NCI-H2171 (cell line): ENCODE measurements at places on chromosomes 1 and 21.

DNA sequence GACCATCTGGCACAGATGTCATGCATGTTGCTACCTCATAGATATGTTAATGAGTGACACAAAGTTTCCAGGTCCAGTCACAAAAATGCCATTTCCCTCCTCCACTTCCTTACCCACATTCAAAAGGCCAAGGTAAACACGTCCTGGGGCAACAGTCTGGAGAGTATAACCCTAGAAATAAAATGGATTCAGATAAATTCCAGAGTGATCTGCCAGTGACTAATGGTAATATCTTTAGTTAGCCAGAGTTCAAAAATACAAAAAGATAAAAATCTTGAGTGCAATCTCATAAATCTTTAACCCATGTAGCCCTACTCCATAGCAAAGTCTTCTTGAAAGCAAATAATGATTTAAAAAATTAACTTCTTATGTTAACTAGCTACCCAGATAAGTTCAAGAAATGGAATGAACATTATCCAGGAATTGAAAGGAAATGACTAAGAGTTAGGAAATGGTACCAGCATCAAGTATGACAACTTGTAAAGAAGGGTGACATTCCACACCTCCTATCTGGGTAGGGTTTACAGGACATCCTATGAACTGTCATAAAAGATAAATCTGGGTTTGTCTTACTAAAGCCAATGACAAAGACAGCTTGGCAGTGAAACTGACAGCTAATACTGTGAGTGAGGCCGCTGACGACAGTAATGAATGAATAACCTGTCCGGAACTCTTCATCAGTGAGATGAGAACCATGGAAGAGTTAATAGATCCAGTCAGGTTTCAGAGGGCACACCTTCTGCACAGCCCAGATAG is 18.1 kb downstream of the RGS2 start:
- no peak for DNase-seq

DNA sequence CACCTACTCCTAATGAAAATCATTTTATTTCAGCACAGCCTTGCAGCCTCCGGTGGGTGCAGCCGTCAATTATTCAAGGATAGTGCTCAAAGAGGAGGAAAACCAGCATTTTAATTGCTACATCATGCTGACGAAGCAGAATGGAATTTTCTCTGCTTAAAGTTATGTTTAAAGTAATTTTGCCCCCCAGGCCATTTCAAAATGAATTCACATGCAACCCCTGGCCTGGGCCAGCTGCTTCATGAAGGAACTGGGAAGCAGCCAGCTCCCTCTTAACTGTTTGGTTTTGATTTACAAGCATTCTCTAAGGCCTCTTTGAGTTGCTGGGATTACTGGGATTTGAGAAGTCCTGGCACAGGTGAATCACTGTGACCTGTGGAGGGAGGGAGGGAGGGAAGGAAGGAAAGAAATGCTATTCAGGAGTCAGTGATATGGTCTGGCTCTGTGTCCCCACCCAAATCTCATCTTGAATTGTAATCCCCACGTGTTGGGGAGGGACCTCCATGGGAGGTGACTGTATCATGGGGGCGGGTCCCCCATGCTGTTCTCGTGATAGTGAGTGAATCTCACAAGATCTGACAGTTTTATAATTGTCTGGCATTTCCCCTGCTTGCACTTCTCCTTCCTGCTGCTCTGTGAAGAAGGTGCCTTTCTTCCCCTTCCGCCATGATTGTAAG is 66.0 kb downstream of the PGBD5 start:
- no peak for DNase-seq

DNA sequence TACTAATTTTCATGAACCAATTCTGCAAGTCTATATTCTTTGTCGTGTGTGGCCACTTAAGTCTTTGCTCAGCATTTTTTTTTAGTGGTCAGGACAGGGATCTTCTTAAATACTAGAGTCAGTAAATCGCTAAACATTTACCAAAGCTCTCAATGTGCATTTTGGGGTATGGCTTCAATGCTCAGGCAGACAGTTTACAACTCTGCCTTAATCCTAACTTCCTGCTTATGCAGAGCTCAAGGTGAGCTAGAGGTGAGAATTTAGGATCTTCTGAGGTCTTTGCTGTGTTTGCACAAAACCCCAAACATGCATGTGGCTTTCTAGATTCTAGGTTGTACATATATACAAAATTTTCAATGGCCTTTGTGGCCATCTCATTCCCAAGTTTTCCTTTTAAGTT is 153.0 kb downstream of the DNM3 start:
- no peak for DNase-seq

GRCh38 chr1:108955881-108956280 is 7.4 kb downstream of the CLCC1 start:
- DNase-seq: peak; percentile 51

- no peak for DNase-seq
These were observed 1518.0 kb downstream of the NCAM2 start for GRCh38 chr21:22516230-22516629.

GRCh38 chr1:19367584-19368041 is 55.5 kb downstream of the SLC66A1 start:
- no peak for DNase-seq

DNA sequence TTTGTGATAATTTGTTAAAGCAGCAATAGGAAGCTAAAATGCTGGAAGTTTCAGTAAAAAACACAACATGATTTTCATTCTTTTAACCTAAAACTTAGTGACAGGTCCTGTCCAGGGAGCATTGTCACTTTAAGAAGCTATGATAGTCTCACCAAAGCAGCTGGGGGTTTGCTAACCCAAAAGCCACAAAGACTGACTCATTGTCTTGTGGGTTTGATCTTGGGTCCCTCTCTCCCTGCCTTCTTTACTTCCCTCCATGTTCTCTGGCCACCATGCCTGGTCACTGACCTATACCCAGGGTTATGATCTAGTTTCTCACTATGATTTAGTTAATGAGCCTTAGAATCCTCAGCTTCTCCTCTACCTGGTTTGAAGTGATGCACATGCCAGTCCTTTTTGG is 213.5 kb upstream of the PTGFR start:
- no peak for DNase-seq

DNA sequence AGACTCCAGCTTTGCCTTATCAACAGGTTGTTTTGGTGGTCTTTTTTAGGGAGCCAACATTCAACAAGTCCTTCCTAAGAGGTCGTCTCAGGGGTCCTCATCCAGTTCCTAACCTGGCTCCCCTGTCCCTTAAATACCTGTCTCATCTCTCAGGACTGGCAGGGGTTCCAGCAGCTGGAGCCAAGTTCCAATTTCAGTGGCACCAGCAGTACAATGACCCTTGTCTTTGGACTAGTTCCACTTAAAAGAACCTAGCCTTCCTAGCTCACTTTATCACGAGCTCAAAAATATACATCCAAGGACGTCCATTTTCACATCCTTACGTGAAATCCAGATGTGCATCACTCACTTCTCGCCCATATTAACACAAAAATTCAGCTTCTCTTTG is 18.7 kb upstream of the TRAF3IP3 start:
- no peak for DNase-seq

GRCh38 chr1:183674886-183675285 is 21.8 kb upstream of the APOBEC4 start:
- no peak for DNase-seq

DNA sequence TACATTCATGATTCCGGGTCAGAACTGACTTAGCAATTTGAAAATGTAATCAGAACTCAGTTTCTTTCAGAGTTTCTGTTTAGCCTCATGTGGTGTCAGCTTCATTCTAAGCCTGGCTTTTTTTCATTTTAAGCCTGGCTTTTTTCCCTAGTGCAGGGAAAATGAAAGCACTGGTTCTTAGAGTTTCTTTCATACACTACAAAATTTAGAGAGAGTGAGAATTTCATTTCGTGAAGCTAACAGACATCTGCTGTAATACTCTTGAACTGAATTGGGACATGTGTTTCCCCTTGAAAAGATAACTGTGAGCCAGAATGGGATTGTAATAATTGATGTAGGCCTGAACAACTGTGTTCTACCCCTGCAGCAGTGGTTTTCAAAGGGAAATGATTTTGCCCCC is 95.3 kb upstream of the KIAA0040 start:
- DNase-seq: no peak

DNA sequence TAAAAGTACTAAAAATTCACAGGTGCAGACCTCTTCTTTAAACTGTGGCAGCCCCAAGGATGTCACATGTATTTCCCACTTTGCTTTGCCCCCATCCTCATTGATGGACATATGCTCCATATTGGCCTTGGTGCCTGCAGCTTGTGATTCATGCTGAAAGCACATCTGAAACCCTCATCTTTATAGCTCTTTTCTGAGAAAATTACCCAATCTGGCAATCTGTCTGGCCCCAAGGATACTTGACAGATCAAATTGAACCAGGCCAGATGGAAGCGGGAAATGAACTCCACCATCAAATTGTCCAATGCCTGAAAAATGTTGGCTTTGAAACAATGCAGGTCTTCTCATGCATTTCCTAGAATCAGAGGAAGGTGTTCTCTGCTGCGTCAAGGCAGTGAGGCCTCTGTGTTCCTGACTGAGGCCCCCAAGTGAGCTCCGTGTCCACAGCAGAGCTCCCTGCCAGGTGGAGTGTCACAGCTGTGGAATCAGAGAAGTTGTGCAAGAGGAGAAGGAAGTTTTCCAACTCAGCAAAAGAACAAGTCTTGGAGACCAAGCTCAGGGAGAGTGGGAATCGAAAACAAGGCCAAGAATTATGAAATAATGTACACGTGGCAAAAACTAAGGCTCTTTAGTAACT is 323.7 kb downstream of the PLPP3 start:
- DNase-seq: no peak

DNA sequence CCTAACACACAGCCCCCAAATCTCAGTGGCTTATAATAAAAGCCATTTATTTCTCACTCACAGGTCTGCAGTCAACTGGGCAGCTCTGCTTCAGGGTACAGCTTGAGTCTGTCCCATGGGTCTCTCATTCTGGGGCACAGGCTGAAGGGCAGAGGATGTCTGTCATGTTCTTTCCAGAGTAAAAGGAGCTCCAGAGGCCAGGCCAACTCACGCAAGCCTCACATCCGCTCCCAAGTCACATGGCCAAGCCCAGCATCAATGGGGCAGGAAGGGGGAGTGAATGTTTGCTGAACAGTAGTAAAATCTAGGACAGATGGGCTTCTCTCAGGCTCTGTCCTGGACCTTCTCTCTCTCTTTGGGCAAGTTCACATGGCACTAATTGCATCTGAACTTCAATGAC is 7.1 kb upstream of the SSBP3 start:
- DNase-seq: no peak

GRCh38 chr1:206847946-206848345 is 17.5 kb upstream of the IL20 start:
- DNase-seq: no peak

DNA sequence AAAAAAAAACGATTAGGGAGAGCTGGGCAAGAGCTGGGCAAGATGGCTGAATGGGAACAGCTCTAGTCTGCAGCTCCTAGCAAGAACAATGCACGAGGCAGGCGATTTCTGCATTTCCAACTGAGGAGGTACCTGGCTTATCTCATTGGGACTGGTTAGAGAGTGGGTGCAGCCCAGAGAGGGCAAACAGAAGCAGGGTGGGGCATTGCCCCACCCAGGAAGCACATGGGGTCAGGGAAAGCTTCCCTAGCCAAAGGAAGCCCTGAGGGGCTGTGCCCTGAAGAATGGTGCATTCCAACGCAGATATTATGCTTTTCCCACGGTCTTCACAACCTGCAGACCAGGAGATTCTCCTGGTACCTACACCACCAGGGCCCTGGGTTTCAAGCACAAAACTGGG is 251.6 kb downstream of the GPATCH2 start:
- DNase-seq: no peak

- no peak for DNase-seq
These were observed 19.9 kb downstream of the ATP8B2 start for GRCh38 chr1:154344977-154345837.

GRCh38 chr21:39332175-39332574 is 16.7 kb downstream of the HMGN1 start:
- DNase-seq: no peak

DNA sequence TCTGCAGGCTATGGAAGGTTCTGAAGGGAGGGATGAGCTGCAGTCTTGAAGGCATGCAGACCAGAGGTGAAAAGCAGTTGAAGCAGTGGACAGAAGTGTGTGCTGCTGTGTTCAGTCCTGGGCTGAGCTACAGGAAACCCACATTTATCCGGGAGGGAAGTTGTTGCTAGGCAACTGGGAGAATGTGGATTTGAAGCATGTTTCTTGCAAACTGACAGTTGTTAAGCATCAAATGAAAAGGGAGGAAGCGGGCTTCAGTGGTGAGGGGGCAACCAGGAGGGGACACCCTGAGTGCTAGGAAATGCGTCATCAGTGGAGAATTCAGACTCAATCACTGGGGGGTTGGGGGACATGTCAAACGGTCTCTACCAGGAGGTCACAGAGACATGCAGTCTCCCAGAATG is 28.7 kb downstream of the ABCA4 start:
- DNase-seq: no peak

DNA sequence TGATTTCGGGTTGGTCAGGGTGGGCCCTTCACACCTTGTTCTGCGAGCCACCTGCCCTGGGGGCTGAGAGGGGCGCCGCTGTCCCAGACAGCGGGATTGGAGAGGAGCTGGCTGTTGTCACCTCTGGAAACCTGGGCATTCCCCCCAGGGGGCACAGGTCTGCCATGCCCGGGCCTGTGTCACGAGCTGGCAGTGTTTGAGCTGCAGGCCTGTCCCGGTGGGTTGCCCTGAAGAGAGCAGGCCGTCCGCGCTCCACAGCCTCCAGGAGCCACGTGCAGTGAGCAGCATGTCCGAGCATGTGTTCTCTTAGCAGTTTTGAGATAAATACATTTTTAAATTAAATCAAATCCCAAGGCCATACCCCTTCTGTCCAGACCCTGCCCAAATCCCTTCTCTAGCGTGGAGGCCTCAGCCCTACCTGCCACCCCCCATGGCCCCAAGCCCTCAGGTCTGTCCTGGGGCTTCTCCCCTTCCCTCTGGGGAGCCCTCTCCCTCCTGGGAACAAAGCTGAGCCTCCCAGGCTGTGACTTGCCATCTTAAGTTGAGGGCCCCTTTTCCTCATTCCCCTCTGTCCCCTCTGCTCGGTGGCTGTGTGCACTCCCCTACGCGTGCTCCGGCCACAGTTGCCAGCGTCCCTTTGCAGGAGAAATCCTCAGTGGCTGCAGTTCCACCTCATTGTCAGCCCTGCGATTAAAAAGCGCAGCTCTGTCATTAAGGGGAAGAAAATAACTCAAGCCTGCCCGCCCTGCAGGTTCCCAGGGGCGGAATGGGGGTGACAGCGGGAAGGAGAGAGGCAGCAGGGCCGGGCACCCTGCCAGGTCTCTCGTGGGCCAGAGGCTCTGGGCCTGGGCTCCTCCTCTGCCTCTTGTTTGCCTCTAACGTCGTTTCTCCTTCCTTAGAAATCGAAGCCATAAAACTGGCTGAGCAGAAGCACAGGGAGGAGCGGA is 26.6 kb downstream of the SLX9 start:
- peak; percentile 69 for DNase-seq

DNA sequence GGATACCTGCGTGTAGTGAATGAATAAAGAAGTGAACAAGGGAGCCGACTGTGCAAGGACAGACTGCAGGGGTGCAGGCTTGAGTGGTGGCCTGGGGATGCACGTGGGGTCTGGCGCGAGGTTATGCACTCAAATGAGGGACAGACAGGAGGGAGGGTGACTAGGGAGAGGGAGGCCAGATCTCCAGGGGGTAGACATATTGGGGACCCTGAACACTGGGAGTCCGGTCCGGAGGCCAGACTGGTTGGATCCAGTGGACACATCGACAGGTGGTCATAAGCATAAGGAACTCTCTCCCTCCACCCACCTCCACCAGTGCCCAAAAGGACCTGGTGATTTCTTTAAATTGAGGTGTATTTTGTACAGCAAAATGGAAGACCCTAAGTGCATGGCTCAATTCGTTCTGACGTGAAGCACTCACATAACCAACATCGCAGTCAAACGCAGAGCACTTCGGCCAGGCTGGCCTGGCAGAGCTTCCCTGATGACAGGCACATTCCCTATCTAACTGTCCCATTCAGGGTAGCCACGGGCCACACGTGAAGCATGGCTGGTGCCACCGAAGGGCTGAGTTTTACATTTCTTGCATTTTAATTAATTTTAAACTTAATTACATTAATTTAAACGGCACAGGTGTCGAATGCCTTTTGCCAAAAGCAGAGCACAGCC is 14.0 kb downstream of the WNT3A start:
- no peak for DNase-seq
